ENCODE measurements at places on chromosomes 3 and 15.

GRCh38 chr15:61654918-61655317, 405.3 kb downstream of the VPS13C start:
- peak; percentile 32 for DNase-seq

- DNase-seq: peak; percentile 94
These were observed at the start of gene PLOD2 for GRCh38 chr3:146160964-146161662. Gene PLOD2, minus strand, starts transcription at chr3:146161184. Its CDS starts 195 bp downstream, at chr3:146160989.

DNA sequence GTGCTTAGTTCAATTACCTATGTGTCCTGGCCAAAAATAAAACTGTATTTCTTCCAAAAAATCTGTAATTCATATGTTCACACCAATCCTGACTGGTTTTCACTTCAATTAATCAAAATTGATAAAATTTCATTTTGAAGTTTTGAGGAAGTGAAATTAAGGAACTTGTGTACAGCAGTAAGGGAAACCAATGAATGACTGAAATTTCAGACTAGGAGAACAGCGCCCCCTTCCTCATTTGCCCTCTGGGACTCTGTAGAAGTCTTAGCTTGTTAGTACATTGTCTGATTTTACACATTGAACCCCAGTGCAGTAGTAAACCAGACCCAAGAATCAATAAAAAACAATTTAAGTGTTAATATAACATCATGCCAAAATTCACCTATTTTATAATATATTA, 495.3 kb upstream of the AGTR1 start:
- DNase-seq: no peak

GRCh38 chr3:5186089-5186857, 1.2 kb upstream of the EDEM1 start:
- no peak for DNase-seq

DNA sequence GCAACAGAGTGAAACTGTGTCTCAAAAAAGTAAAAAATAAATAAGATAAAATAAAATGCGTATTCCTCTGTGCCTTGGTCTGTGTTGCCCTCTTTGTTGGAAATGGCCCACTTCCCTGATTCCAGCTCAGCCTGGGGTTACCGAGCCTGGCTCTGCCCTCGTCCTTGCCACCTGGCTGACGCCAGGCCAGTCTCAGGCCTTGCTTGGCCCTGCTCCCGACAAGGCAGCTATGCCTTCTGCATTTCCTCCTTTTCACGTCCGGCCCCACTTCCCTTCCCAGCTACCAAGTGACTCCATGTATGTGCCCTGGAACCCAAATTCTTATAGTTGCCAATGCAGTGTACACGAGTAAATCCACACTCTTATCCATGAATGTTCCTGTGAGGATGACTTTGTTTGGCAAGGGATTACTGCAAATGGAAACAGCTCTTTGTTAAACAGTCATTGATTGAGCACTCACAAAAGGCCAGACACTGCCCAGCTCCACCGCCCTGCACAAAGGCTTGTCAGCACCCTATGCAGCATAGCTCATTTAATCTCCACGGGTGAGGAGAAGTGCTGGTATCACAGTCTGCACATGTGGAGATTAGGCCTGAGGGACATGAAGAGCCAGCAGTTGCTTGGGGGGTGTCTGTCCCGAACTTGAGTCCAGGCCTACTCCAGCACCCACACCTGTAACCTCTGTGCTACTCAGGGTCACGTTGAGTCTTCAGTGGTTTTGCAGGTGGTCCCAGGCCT, 25.1 kb downstream of the SPSB4 start:
- DNase-seq: no peak

GRCh38 chr3:172591125-172591605, 67.9 kb upstream of the TNFSF10 start:
- no peak for DNase-seq

GRCh38 chr3:16916840-16917239, 32.1 kb downstream of the PLCL2 start:
- DNase-seq: no peak

DNA sequence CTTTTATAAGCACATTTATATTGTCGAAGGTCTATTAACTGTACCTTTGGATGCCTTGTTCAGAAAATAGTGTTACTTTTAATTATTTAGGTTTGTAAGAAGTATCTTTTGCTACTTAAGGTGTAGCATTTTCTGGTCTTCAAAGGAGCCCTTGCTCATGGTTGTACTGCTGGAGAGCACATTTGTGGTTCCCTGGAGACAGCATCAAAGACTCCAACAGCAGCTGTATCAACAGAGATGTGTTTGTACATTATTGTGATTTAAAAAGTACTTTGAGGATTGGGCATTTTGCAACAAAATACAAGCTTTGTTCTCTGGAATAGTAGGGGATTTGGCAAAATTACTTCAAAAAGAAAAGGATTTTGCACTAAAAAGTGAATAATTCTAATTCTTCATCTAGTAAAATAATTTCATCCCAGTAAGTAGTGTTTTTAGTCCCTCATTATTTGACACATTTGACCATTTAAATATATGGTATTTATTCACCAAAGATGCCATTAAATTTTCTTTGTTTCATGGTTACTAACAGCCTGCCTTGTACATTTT, 16.5 kb downstream of the TBC1D23 start:
- DNase-seq: no peak

- DNase-seq: no peak
These were observed 14.6 kb downstream of the SPINK8 start for GRCh38 chr3:48318713-48319468.

DNA sequence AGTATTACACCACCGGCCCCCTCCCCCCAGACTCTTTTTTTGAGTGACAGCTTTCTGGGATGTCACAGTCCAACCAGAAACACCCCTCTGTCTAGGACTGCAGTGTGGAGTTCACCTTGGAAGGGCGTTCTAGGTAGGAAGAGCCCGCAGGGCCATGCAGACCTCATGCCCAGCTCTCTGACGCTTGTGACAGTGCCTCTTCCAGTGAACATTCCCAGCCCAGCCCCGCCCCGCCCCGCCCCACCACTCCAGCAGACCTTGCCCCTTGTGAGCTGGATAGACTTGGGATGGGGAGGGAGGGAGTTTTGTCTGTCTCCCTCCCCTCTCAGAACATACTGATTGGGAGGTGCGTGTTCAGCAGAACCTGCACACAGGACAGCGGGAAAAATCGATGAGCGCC, 63.6 kb downstream of the AAGAB start:
- DNase-seq: no peak

DNA sequence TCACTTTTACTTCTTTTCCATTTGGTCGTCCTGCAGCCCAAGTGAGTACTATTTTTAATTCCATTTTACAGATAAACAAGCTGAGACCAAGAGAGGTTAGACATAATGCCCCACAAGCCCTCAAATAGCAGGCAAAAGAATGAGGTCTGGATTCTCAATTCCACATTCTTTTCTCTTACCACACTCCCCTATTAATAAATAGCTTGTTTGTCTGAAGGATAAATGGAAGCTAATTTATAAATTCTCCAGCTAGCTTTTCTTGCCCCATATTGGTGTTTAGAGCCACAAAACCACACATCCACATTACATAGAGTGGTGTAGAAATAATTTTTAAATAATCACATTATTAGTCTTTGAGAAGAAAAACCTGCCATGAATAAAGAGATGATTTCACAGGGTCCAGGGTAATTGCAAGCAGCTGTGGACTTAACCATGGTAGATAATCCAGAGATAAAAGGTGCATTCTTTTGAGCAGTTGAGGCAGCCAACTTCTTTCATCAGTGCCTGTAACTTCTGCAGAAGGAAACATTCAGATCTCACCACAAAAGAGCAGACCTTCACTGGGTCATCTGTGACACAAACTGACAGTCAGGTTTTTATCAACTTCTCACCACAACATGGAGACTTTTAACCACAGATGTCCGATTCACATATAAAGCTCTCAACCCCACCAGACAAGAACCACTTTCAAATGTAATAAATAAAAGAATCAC, 313.4 kb upstream of the STT3B start:
- peak; percentile 44 for DNase-seq

DNA sequence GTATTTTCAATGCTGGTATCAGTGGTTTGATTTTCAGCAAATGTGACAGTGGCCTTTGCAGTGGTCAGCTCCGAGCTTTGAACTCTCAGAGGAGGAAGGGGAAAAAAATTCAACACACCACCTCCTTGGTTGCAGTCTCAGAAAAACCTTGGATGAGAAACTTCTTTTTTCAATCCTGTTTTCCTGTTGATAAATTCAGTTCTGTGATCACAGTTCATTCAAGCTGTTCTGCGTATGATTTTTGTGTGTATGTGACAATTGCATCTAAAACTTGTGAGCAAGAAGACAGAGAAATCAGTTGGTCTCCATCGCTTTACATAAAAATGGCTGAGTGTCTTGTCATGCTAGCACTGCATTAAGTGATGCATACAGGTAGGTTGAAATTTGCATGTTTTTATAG, 19.2 kb downstream of the ZBTB38 start:
- no peak for DNase-seq

- no peak for DNase-seq
These were observed 6.0 kb downstream of the KATNBL1 start for GRCh38 chr15:34203936-34204335.

DNA sequence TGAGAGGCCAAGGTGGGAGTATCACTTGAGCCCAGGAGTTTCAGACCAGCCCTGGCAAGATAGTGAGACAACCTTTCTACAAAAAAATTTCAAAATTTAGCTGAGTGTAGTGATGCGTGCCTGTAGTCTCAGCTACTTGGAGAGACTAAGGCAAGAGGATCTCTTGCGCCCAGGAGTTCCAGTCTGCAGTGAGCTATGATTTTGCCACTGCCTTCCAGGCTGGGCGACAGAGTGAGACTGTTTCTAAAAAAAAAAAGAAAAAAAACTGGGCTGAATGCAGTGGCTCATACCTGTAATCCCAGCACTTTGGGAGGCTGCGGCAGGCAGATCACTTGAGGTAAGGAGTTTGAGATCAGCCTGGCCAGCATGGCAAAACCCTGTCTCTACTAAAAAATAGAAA, 14.0 kb upstream of the PIK3CB start:
- no peak for DNase-seq

DNA sequence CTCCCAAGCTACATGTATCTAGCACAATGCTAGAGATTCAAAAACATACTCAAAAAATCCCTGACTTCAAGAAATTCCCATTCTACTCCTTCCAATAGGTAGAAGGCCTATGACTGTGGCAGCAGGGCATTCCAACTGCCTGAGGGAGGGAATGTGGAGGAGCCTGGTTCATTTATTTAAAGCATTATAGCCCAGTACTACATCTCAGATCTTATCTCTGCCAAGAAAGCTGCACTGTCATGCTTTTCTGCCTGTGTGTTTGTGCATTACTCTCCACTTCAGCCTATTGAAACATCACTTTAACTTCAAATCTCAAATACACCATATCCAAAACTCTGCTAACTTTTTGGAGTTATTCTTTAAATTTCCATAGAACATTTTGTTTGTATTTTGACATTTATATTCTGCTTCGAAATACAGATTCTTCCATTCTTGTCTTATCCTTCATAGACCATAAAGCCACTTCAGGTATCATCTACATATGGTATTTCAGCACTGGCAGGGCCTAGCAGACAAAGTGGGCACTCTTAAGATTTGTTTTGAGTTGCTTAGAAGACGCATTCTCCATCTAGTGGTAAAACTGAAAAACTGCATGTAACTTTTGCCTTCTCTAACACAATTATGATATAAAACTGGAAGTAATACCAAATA, 59.1 kb upstream of the NEDD4 start:
- peak; percentile 20 for DNase-seq

GRCh38 chr15:27114473-27114872, 143.5 kb downstream of the GABRG3 start:
- DNase-seq: no peak

Data from skeletal muscle cell (primary cell).